NCI-H1930 (cell line): ENCODE measurements at places on chromosomes 3 and 15.

- no peak for DNase-seq
These were observed 138.4 kb downstream of the IGF1R start for GRCh38 chr15:98786717-98787116.

DNA sequence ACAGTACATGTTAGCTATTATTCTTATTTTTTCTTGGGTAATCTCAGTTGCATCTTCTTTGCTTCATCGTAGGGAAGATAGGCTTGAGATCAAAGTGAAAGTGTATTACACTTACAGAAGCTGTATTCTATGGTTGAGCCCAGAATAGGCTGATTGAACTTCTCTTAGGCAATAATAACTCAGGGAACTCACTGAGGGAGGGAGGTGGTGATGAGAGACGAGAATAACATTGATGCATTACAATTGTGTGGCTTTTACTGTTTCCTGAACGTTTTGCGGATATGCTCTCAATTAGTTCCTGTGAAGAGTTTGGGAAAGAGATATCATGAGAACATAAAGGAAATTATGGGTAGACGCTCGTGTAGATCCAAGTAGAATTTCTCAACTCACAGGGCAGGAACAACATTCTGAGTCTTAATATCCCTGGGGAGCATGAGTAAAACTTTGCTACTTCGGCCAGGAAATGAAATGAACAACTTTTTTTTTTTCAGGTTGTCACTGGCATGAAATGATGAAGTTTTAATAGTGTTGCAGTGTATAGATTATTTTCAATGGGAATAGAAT, 302.2 kb downstream of the TUSC7 start:
- DNase-seq: no peak

DNA sequence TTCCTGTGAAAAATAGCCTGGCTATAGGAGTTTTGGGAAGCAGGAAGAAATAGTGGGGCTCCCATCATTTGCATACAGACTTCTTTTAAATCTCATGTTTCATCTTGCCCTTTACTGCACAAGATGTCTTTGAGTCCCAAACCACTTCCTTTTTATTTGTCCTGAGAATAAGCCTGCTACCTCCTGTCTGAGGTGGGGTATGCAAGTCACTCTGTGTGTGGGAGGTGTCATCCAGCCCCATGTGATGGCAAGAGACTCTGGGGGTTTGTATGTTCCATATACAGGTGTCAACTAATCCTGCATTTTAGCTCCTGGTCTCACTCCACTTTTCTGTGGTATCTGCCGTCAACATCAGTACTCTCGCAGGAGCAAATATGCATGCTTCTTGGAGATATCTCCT, 102.0 kb downstream of the OTOL1 start:
- DNase-seq: no peak

DNA sequence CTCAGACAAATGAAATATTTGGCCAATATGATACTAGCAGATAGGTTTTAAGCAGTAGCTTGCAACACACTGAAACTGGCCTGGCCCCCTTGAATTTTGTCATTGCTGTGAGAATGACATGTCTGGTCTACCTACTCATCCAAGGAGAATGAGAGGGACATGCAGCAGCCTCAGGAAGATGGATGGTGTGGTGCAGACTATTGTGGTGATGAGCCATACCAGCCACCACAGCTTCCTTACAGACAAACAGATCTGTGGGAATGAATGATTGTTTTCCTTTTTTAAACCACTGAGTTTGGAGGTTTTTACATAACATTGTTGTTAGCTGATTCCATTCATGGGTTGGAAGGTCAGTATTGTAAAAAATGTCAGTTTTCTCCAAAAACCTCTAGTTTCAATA, 133.7 kb upstream of the POU1F1 start:
- DNase-seq: no peak

DNA sequence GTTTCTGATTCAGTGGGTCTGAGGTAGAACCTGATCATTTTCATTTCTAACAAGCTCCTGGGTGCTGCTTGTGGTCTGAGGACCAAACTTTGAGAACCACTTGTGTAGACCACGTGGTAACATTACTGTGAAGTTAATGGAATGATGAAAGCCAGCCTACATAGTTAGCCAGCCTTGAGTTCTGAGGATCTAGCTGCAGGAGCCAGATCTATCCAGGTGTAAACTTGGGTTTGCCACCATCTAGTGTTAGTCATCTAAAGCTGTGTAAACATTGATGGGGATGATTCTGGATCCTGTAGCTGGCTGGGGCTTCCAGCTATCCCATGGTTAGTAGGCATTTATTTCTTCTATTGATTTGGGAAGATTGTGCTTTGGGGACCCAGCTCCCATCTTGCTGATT, 170.0 kb downstream of the TMEM108 start:
- no peak for DNase-seq

GRCh38 chr3:143134471-143134870, 14.9 kb downstream of the CHST2 start:
- DNase-seq: no peak
